Cortex of kidney (tissue), 1 donor: ENCODE measurements at places on chromosomes 3 and 15.

DNA sequence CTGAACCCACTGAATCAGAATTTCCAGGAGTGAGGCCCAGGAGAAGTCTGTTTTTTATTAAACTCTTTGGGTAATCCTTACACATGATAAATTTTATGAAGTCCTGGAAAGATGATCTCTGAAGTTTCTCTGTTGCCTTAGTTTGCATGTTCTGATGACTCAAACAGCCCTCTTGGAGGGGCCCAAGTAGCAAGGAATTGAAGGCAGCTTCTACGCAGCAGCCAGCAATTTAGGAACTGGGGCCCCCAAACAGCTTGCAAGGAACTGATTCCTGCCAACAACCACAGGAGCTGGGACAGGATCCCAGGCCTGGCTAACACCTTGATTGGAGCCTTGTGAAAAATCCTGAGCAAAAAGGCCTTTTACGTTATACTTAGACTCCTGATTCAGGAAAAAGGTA lies 5.4 kb upstream of the ACP3 start:
- no peak for DNase-seq

DNA sequence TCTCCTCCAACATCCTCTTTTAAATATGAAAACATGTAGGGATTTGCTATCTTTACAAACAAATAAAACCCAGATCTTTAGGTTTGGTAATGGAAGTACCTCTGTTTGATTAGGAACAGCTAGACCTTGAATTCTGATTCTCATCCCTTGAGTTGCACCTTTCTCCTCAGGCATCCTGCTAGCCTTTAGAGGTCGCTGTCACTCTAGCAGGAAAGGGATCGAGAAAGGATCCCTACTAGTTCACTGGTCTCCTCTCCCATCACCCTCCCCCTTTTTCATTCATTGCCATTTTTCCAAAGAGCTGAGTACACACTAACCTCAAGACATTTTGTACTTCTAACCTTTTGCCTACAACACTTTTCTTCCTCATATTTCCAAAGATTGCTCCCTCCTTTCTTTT lies 569.8 kb downstream of the RBMS3 start:
- no peak for DNase-seq

GRCh38 chr15:39506146-39506545 lies 74.7 kb upstream of the THBS1 start:
- no peak for DNase-seq

GRCh38 chr3:66464512-66464894 lies 36.3 kb downstream of the LRIG1 start:
- no peak for DNase-seq

DNA sequence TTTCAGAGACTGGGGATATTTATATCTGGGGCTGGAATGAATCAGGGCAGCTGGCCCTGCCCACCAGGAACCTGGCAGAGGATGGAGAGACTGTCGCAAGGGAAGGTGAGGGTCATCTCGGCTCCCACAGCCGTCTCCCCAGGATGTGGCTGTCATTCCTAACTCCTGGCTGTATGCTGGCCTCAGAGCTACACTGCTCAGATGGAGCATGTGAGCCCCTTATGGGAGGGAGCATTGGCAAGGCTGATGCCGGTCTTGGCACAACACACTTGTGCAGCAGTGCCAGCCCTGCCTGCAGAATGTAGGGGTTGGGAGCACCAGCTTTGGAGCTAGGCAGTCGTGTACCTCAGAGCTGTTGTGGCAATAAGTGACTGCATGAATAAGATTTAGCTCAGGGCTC lies 5.2 kb downstream of the RCCD1 start:
- DNase-seq, result no peak
